ENCODE measurements at places on chromosomes 2 and 18.

GRCh38 chr18:79616651-79617510 is 62.7 kb upstream of the CTDP1 start:
- DNase-seq: no peak

DNA sequence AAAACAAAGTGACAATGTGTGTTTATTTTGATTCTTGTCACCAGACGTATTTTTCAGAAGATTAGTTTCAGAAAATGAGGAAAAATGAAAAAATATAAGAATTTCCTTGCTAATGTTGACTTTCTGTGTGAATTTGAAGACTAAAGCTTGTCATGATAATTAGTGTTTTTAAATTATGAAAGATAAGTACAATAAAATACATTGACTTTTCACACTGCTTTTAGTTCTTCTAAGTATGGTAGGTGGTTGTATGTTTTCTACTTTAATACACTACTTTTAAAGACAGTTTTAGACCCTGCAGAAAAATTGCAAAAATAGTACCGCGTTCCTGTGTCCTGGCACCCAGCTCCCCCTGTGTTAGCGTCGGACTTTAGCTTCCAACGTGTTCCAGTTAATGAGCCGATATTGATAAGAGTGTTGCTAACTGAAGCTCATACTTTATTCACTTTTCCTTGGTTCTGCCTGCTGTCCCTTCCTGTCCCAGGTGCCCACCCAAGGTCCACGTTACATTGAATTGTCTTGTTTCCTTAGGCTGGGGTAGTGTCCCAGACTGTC is 695 bp downstream of the RBFA start:
- DNase-seq: no peak

GRCh38 chr2:200781616-200782015 is 30.1 kb upstream of the BZW1 start:
- DNase-seq: no peak

DNA sequence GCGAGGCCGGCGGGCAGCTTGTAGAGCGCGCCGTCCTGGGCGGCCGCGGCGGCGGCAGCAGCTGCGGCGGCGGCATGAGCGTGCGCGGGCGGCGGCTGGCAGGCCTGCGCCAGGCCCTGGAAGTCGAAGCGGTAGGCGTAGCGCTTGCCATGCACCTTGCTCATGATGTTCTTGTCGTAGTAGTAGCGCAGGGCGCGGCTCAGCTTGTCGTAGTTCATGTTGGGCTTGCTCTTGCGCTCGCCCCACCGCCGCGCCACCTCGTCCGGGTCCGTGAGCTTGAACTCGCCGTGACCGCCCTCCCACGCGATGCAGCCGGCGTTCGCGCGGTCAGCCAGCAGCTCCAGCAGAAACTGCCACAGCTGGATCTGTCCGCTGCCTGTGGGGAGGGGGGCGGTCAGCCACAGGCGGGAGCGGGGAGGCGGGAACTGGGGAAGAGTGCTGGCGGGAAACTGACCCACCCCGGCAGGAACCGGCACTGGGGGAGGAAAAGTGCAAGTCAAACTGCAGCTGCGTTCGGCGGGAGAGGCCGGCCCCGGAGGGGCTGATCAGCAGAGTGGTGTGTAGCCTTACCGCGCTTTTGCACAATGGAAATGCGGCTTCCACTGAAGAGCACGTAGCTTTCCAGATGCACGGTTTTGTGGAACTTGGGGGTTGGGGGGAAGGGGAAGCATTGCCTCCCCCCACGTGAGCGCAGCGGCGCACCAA is 3.0 kb downstream of the FEV start:
- no peak for DNase-seq

- DNase-seq: no peak
Measured at GRCh38 chr2:109419960-109420370, 193.8 kb downstream of the SEPTIN10 start.

DNA sequence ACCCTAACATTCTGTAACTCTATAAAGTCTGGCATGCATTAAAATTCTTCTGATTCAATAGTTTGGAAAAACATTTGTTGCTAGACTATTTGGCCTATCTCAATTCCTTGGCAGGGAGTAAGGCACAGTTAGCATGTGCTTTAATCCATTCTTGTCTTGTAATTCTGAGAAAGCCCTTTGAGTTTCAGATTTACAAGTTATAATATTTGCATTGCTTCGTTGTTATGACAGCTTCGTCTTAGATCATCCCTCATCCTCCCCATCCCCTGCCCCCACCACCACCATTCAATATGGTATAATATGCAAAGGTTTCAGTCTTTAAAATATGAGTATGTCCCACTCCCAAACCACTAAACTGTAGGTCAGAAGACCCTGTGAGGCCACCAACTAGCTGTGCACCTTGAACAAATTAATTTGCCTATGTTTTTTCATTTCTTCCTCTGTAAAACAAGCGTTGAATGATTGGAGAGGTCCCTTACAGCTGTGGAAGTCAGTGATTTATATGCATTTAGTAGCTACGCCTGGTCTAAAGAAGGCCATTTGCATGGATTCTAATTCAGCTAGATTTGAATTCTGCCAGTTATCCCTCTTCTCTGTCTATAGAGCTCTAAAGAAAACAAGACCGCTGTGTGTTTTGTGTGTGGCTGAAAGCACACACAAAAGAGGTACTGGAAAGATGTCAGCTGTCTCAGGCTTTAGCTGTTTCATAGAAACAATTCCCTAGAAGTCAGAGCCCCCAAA is 591 bp downstream of the C2orf80 start:
- DNase-seq: no peak

DNA sequence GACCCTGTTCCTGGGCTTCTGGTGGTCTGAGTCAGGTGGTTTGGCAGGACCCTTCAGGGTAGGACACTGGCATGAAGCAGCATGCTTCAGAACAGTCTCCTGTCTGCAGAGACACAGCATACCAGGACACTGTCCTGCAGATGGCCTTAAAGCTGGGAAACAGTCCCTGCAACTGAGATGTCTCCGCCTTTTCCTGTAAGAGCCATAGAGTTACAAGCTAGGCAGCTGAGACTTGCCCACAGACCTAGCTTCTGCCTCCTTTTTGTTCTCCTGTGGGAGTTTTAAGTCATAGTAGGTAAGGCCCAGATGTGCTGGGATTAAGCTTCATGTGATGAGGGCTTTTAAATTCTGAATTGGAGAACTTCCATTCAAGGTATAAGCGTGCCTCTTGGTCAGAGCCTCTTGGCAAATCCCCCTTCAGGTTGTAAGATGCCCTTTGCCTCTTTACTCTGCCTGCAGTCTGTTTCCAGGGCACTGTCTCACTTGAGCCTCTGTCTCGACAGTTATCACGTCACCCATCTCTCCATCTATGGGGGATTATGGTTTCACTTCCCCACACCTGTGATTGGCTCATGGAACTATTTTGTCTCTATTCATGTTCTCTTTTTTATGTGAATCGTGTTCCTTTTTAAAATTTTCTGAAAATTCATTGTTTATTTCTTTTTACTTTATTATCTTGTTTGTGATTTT is 51.8 kb downstream of the COA5 start:
- DNase-seq: no peak

DNA sequence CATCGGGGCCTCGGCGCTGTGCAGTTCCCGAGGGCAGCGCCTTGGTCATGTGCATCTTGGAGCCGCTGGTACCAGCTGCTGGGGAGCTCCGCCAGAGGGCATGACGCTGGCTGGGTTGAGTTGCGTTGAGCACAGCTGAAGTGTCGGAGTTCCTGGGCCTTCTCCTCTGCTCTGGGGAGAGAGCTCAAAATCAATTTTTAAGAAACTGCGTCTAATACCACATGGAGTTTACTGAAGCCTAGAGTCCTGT is 48.7 kb downstream of the GREB1 start:
- DNase-seq: no peak

- no peak for DNase-seq
Measured at GRCh38 chr2:128534688-128535392, 216.2 kb upstream of the HS6ST1 start.

DNA sequence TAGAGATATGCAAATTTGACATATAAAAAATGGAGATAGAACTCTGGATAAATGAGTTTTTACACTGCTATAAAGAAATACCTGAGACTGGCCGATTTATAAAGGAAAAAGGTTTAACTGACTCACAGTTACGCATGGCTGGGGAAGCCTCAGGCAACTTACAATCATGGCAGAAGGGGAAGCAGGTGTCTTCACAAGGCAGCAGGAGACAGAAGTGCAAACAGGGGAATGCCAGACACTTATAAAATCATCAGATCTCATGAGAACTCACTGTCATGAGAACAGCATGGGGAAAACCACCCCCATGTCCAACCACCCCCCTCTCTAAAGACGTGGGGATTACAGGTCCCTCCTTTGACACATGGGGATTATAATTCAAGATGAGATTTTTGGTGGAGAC is 1540.2 kb upstream of the SLC39A10 start:
- no peak for DNase-seq
